ENCODE measurements at places on chromosomes 2 and 18.
A peak's percentile ranks its signal among the peaks of the same experiment; 100 is the strongest.

DNA sequence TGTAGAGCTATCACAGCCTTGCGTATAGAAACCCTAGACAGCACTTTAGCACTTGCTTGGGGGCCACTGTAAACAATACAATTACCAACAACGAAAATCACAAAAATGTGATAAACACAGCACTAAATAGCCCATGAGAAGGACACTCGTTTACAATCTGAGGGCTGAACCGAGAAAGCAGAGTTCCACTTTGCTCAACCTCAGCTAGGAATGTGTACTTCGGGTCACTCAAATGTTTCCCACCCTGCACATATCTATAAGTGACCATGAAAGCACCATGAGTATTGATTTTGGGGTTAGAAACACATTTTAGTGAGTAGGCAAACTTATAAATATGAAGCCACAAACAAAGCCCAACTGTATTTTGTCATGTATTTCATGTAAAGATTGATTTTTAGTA is 62.3 kb downstream of the FRZB start:
- DNase-seq: no peak

DNA sequence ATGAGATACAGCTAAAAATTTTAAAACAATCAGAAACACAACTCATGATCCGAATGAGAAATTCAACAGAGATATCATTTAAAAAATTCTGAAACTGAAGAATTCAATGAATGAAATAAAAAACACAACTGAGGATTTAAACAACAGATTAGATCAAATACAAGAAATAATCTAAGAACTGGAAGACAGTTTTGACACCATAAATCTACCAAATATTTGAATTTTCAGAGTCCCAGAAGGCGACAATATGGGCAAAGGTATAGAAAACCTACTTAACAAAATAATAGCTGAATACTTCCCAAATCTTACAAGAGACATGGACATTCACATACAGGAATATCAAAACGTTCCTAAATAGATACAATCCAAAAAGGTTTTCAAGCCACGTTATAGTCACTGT is 221.9 kb downstream of the OTX1 start:
- no peak for DNase-seq

- no peak for DNase-seq
Observed at GRCh38 chr2:109554758-109555157, 59.0 kb downstream of the SEPTIN10 start.

GRCh38 chr2:37987098-37987775 is 62.1 kb downstream of the RMDN2 start:
- DNase-seq: no peak

GRCh38 chr18:49135877-49136276 is 185.1 kb upstream of the SMAD7 start:
- DNase-seq: no peak

DNA sequence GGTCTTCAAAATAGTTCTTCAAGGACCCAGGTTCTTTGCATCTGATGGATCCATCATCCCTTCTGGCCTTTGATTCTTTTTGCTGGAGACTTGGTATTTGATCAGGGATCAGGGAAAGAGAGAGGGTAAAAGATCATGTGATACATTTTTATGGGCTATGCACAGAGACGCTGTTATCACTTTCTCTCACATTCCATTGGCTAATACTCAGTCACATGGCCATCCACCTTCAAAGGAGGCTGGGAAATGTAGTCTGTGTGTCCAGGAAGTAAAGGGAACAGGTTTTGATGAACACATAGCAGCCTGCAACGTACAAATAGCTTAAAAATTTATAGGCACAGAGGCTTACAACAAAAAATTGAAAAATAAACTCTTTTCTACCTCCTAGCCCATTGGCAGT is 629.6 kb upstream of the FANCL start:
- DNase-seq: no peak

- no peak for DNase-seq
Observed at GRCh38 chr2:233430081-233430480, 75.8 kb downstream of the DGKD start.

DNA sequence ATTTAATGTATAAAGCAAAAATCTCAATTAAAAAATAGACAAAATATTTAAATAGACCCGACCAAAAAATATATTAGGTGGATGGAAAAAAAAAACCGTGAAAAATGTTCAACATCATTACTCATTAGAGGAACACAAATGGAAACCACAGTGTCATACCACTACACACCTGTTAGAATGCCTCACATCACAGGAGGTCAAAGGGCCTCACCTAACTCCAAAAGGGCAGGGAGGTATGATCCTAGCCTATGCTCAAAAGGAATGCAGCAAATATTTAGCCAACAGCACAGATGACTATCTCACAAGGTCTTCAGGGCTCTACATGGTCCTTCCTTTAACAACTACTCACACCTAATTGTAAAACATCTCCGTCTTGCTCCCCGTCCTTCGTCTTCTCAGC is 185.5 kb upstream of the SETBP1 start:
- DNase-seq: no peak

- no peak for DNase-seq
Observed at GRCh38 chr18:79577451-79578395, 101.9 kb upstream of the CTDP1 start.

- DNase-seq: no peak
Observed at GRCh38 chr2:46812361-46813019, 103.1 kb downstream of the MCFD2 start.

DNA sequence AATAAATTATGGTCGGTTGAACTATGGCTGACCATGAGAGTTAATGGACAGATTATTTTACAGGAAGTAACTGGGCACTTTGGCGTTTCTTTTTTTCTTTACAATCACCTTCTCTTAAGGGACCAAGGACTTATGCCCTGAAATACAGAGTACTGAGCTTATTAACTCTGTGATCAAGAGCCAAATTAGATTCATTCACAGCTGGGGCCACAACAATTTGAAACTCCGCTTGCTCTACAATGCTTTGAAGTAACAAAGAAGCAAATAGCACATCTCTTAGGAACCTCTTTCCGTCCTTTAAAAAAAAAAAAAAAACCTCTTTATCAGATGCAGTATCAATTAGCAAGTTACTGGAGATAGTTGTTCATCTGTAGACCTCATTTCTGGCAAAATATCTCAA is 112.0 kb downstream of the LYPD6 start:
- DNase-seq: no peak

DNA sequence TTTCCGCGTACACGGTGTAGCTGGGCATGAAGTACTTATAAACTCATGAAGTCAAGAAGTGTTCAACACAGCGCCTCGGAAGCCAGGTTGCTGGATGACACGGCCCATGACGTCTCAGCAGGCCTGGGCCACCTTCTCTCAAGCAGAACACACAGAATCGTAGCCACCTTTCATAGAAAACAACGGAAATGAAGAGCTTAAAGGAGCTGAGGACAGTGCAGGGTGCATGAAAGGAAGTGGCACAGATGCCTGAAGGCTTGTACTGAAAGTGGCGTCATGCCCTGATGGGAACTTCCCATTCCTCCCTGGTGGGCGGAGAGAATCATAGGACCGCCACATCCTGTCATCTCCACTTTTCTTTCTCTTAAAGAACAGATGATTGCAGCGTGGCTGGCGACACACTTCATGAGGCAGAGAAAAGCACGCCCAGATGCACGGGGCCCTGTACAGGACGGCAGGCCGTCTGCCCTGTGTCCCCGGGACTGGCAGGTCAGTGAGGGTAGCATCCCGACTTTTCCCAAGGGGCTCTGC is 31.1 kb downstream of the HDAC4 start:
- peak; percentile 88 for DNase-seq

DNA sequence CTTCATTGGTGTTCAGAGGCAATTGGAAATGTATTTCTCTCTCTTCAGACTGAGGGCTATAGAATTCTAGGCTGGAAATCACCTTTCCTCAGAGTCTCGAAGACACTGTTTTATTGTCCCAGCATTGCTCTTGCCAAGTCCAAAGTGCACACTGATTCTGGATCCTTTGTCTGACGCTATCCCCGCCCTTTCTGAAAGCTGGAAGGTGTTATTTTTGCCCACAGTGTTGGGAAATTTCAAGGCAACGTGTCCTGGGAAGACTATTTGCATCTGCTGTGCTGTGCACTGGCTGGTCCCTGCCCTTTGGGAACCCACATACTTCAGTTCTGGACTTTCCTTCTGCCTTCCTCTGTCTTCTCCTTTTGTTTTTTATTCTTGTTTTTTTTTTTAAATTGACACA is 190.8 kb downstream of the SH3BP4 start:
- DNase-seq: no peak

DNA sequence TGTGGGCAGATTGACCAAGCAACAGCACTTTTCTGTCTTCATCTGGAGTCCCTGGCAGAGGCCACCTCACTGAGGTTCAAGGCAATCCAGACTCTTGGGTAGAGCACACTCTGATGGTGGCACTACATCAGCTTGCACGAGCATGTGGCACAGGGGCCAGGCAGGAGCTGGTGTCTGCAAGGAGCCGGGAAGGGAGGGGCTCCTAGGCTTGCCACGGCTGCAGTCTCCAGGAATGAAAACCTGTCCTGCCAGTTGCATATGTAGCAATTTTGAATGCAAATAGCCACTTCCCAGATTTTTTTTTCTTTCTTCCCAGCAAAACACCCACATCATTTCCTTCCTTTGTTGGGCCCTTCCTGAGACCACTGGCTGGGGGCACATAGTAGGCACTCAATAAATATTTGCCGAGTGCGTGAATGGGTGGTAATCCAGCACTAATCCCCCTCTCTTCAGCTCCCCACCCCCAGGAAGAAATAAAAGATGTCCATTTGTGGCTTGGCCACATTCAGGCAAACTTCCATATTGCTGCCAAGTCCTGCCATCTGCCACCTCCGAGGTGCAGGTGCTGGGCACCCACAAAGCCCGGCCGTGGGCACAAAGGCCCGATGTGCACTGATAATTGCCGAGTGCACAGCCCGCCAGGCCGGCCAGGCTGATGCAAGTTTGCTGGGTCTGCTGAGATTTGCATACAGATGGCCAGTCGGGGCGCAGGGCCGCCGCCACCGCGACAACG is 72.4 kb downstream of the MYCN start:
- DNase-seq: no peak

- no peak for DNase-seq
Observed at GRCh38 chr2:235612181-235612950, 118.5 kb downstream of the AGAP1 start.

- no peak for DNase-seq
Observed at GRCh38 chr2:159064446-159065301, 96.2 kb downstream of the TANC1 start.

GRCh38 chr2:17573804-17574175 is 33.3 kb downstream of the VSNL1 start:
- no peak for DNase-seq

DNA sequence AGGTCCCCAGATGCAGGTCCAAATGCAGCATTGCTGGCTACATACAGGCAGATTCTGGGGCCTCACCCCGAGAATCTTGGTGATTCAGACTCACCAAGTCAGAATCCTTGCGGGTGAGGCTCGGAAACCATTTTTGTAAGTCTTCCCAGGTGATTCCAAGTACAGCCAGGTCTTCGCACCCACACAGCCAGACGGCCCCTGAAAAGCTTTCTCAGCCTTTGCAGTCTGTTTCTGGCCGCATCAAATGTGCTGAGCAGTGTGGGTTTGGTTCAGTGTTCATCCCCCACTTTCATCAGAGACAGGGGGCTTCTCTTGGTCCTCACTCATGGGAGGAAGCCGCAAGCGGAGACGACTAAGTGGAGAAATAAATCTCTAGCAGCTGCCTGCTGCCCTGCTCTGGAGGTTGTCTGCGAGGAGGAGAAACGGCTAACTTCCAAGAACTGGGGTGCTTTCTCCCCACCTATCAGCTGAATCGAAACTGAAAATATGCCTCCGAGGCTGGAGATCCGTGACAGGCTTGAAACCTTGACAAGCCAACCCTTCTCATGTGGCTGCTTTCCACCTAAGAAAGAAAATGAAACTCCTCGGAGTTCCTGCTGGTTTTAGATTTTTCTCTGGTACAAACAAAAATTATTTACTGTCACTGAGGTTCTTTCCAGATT is 8.9 kb upstream of the TMEM185B start:
- DNase-seq: peak; percentile 80

GRCh38 chr18:59061914-59062642 is 77.6 kb upstream of the SEC11C start:
- peak; percentile 34 for DNase-seq

DNA sequence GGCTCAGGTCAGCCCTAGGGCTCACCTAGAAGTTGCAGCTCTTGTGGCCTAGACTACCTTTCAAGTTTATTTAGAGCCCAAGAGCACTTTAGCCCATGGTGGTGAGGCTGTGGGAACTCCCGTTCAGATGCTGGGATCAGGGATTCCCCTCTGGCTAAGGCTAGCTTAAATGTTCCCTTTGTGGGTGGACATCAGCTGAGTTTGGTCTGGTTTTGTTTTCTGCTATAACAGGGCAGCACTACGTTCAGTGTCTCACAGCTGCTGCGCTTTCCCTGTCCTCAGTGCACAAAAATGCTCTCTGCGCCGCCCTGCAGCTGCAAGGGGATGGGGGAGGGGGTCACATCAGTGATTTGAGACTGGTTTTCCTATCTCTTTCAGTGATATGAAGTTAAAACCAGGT is 170.5 kb upstream of the KCNJ3 start:
- no peak for DNase-seq

- no peak for DNase-seq
Observed at GRCh38 chr2:217714287-217714751, 288.5 kb downstream of the TNS1 start.

GRCh38 chr2:58073751-58074150 is 27.1 kb downstream of the VRK2 start:
- no peak for DNase-seq

- DNase-seq: no peak
Observed at GRCh38 chr18:50911006-50911405, 32.1 kb downstream of the ME2 start.

DNA sequence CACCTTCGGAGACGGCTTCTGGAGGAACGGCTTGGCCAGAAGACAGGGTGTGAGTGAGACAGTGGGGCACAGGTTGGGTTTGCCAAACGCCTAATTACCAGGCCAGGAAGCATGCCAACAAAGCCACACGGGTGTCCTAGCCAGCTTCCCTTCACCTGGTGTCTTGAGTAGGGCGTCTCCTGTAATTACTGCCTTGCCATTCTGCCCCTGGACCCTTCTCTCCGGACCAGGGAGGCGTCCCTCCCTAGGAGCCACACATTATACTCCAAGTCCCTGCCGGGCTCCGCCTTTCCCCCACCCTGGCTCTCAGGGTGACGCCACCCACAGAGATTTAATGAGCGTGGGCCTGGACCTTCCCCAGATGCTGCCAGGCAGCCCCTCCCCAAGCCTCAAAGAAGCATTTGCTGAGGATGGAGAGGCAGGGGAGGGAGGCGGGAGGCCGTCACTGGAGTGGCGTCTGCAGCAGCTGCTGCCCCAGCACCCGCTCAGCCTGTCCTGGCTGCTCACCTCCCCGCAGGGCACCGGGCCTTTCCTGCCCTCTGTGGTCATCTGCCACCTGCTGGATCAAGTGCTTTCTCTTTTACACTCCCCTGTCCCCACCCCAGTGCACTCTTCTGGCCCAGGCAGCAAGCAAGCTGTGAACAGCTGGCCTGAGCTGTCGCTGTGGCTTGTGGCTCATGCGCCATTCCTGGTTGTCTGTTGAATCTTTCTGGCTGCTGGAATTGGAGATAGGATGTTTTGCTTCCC is 20.7 kb downstream of the FOSL2 start:
- DNase-seq: no peak

- no peak for DNase-seq
Observed at GRCh38 chr2:54438271-54438670, 17.9 kb upstream of the SPTBN1 start.
